ENCODE measurements at places on chromosomes 7 and 10.

- DNase-seq, result no peak
Measured at GRCh38 chr7:68245688-68246087, 1249.1 kb downstream of the TYW1 start.

DNA sequence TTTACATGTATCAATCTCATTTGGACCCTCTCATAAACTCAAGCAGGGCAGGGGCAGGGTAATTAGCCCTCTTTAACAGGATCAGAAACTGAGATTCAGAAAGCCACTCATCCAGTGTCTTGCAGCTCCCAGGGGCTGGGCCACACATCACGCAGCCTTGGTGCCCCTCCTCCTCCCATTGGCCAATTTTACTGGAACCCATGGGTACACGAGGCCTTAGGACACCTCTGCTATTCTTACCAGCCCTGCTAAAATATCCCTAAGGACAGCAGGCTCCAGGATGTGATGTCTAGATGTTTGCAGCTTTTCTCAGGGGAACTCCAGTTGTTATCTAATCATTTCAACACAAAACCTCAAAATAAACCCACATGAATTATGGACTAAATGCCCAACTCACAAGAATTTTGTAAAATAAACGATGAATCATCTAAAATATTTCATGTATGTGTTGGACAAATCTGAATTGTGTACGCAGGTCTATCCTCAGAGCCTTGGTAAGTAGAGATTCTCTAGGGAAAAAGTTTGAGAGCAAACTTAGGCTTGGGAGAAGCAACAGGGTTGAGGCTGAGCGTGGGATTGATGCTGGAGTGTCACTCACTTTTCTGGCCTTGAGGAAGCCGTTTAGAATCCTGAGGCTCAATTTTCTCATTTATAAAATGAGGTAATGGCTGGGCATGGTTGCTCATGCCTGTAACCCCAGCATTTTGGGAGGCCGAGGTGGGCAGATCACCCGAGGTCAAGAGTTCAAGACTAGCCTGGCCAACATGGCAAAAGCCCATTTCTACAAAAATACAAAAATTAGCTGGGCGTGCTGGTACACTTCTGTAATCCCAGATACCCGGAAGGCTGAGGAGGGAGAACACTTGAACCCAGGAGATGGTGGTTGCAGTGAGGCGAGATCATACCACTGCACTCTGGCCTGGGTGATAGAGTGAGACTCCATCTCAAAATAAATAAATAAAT lies 69.7 kb upstream of the TNS3 start:
- no peak for DNase-seq

GRCh38 chr10:5862360-5862961 lies 27.2 kb downstream of the ANKRD16 start:
- DNase-seq, result peak; percentile 11

DNA sequence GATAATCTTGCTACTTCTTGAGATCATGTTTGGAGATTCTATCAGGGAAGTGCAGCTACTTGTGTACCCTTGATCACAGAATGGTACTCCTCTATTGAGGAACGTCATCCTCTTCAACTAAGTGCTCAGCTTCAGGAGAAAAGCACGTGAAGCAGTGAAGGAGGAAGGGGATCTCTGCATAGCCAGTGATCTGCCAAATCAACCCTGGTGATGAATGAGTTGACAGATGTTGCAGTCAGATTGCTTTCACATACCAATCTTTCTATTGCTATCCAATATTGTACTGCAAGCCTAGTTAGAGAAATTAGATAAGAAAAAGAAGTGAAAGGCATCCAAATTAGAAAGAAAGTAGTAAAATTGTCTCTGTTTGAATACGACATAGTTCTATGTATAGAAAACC lies 309.4 kb downstream of the TWIST1 start:
- DNase-seq, result no peak

DNA sequence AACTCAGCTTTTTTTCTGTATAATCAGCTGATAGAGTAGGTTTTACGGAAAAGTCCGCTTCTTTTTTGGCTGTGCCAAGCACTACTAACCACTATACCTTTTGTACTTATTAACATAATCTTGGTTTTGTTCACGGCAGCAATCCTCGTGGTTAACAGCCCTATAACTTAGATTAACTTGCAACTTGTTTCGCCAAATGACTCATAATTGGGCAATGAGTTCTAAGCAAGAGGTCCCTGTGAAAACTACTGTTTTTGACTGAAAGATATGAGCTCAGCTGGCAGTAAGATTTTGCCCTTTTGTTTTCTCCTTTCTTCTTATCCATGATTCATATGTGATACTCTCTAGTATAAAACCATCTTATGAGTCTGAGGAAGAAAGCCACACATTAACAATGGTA lies 345.0 kb upstream of the PCDH15 start:
- DNase-seq, result no peak

DNA sequence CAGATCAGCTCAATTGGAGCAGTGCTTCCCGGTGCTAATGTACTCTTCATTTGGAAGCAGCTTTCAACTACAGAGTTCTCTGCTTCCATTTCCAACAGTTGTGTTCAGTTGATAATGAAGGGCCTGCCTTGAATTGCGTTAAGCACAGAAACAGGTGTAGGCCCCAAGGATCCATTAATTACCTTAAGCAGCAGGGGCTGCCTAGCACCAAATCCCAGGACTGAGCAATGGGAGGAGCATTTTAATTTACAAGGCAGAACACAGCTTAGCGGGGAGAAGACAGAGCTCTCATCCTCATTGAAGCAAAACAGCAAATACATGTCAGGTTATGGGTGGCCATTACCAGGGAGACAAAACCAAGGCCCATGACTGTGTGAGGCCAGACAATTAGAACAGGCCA lies 349.6 kb downstream of the TFEC start:
- no peak for DNase-seq

GRCh38 chr10:131031346-131031745 lies 280.2 kb downstream of the TCERG1L start:
- DNase-seq, result no peak

Data from trophoblast cell (in vitro differentiated cells and primary cell).